ENCODE measurements at places on chromosomes 7 and 10.

DNA sequence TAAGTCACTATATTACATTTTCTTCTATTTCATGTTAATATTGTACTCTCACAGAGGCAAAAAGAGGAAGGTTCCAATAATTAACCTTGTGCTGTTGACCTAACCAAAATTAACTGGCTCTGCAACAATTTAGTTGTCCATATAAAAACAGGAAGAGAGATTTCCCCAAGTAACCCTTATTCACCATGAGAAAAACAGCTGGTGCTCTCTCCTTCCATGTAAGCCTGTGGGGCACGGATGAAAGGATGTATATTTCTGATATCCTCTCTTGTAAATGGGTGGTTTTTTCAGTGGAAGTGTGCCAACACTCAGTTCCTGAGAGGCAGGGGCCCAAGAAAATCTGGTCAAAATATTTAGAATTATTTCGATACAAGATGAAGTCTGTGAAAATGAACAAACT lies 358.1 kb downstream of the CRPPA start:
- no peak for DNase-seq

GRCh38 chr7:301291-302053 lies 11.5 kb downstream of the FOXL3 start:
- no peak for DNase-seq

- DNase-seq, result no peak
These were observed 2.5 kb downstream of the KAT6B start for GRCh38 chr10:74828946-74829345.

GRCh38 chr7:54060643-54061042 lies 481.5 kb upstream of the VSTM2A start:
- no peak for DNase-seq

GRCh38 chr7:80100254-80100653 lies 34.4 kb upstream of the GNAI1 start:
- no peak for DNase-seq

- no peak for DNase-seq
These were observed 74.2 kb downstream of the EEPD1 start for GRCh38 chr7:36227223-36227622.

- DNase-seq, result no peak
These were observed 9.5 kb upstream of the SUN1 start for GRCh38 chr7:822692-823276.

- no peak for DNase-seq
These were observed 1.1 kb downstream of the TTYH3 start for GRCh38 chr7:2632733-2633537.

DNA sequence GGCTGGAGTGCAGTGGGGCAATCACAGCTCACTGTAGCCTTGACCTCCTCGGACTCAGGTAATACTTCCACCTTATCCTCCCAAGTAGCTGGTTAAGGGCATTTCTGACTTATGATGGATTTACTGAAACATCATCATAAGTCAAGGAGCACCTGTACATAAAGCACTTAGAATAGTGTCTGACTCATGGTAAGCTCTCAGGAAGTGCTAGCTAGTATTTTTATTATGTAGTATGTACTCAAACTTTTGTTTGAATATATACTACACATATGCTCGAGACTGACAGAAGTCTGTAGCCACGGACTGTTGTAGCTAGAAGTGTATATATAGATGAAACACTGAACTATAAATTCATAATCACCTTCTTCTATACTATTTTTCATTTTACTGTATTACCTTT lies 107.5 kb upstream of the DNAJB12 start:
- no peak for DNase-seq

GRCh38 chr10:58781873-58782488 lies 269.3 kb downstream of the BICC1 start:
- peak; percentile 46 for DNase-seq

DNA sequence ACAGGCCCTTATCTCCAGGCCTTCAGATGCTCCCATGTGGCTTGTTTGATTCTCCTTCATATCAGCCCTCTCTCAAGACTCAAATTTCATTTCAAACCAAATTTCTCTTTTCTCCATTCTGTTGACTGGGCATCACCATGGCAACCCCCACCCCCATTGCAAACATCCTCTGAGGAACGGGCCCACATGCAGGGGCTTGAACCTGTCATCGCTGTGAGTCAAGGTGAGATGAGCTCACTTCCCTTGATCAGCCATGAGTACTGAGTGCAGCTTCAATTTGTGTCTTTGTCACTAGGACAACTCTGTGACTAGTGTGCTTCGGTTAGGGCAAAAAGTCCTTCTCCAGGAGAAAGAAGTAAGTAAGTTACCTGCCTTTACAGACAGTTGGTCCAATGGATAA lies 41.9 kb downstream of the CALML3 start:
- DNase-seq, result no peak

- no peak for DNase-seq
These were observed 21.4 kb downstream of the VSTM4 start for GRCh38 chr10:49093922-49094321.

GRCh38 chr10:650886-651615 lies 38.4 kb downstream of the DIP2C start:
- DNase-seq, result no peak

DNA sequence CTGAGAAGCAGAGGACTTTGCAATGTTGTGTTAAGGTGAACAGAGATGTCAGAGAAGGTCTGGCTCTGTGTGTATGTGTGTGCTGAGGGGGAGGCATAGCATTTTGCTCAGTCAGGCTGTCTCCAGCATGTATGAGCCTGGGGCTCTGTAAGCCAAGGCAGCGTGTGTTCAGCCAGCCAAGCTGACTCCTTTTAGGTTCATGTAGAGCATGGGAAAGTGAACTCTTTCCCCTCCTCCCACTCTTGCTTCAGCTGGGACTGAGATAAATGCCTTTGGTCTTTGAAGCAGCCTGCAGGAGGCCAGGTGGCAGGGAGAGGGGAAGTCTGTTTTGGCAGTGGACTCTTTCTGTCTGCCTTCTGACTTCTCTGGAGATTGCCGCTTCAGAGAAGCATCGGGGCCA lies 3.8 kb downstream of the SFXN2 start:
- no peak for DNase-seq

DNA sequence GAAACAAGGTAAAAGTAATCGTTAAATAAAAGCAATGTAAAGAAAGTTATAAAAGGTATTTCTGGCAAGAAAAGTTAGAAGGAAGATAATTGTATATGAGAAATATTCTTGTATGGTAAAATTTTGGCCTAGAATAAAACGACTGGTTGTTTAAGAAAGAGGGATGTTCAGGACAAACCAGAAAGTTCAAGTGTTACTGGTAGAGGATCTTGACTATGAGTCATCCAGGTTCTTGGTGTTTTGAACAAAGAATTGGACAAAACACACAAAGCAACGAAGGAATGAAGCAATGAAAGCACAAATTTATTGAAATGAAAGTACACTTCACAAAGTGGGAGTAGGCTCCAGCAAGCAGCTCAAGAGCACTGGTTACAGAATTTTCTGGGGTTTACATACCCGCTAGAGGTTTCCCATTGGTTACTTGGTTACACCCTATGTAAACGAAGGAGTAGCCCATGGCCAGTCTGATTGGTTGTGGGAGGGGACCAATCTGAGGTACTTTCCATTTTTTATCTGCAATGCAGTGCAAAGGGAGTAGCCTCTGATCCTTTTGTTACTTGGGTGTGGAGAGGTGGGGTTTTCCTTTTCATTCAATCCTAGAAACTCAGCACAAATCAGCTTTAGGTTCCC lies 22.4 kb upstream of the GARS1 start:
- no peak for DNase-seq

DNA sequence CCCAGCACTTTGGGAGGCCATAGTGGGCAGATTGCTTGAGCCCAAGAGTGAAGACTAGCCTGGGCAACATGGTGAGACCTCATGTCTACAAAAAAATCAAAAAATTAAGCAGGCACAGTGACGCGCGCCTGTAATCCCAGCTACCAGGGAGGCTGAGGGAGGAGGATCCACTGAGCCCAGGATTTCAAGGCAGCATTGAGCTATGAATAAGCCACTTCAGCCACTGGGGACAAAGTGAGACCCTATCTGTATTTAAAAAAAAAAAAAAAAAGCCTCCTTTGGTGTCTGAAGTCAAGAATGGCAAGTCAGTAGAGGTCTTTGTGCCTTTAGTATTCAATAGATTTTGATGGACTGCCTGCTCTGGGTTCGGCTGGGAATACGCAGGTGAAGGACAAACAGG lies 85.7 kb downstream of the RALA start:
- DNase-seq, result no peak

DNA sequence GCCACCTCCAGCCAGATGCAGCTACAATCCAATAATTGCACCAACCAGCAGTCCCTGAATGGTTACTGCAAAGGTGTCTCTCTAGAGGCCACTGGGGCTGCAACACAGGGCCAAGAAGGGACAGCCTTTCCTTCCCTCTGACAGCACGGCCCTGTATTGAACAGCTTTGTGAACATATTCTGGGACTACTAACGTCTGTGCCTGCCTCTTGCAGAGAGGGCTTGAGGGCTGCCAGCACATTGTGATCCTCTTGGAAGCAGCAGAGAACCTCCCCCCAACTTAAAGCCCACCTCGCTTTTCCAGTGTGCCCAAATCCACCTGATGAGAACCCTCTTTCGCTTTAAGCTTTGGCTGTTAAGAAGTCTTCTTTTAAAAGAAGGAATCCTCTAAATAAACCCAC lies 415.9 kb downstream of the RPS24 start:
- DNase-seq, result no peak

DNA sequence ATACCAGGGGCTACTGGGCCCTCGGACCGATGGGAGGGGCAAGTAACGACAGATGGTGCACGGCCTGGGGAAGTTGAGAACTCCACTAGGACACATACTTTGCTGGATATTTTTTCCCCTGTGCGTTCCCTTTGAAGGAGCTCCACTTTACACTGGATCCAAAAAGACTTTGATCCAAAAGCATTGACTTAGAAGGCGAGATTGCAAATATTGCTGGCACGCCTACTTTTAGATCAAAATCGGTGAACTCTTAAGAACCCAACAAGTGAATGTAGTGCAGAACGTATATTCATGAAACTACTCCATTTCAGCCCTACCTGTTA lies 436 bp upstream of the SLC25A13 start:
- no peak for DNase-seq

GRCh38 chr7:126778101-126778500 lies 474.6 kb downstream of the GRM8 start:
- DNase-seq, result no peak

- DNase-seq, result no peak
These were observed 369.2 kb upstream of the GALNT17 start for GRCh38 chr7:70762696-70763095.

DNA sequence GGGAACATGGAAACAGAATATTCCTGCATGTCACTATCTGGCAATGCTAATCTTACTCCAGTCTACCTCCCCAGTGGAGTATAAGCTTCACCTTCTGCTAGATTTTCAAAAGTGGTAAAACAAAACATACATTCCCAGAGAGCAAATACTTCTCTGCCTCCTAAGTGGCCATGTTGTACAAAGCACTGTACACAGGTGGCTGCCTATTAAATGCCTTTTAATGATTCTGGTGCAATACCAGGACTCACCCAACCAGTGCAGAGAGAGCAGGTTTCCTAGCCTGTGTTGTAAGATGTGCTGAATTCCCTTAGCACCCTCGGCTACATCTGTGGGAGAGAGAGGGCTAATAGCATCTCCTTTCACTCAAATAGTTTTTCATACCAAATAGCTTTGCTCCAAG lies 684.3 kb upstream of the NRP1 start:
- no peak for DNase-seq

- no peak for DNase-seq
These were observed 33.3 kb downstream of the CYCS start for GRCh38 chr7:25091779-25092178.

GRCh38 chr7:121499624-121500023 lies 103.5 kb upstream of the FAM3C start:
- DNase-seq, result no peak

DNA sequence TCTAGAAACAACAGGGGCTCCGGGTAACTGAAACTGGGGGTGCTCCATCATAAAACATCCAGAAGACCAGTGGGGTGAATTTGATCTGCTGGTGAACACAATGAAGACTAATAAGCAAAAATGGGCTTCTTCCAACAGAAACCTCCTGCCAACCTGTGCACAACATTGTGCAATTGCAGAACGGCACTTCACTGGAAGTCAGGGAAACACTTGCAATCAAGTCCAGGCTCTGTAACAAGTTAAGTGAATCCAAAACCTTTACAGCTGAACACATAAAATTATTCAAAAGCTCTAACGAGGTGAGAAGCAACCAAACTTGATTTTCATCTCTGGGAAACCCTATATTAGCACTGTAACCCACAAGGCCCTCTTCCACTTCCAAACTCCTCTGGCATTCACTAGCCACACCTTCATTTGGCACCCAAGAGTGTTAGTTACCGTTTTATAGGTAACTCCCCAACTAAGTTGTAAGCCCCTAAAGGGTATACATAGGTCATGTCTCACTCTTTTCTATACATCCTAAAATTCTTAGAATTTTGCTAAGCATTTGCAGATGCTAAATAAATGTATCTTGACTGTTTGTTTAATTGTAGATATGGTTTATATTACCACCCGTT lies 22.0 kb downstream of the IMMP2L start:
- DNase-seq, result no peak

DNA sequence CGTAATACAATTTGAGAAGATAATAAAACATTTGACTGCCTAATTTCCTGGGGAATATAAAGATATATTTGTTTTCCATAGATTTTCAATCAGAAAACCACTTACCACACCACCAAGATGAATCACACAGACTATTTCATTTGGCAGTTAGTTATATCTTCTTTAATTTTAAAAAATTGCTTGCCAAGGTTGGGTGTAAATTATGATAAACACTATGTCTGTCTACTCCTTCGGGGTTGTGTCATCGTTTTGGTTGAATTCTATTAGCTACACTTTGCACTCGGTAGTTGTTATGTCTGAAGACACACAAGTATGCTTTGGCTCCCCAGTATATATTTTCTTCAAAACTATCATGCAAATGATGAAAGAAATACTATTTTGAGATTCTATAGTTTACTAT lies 594.8 kb upstream of the SEMA3D start:
- no peak for DNase-seq

GRCh38 chr10:78365694-78366093 lies 332.0 kb downstream of the RPS24 start:
- no peak for DNase-seq

DNA sequence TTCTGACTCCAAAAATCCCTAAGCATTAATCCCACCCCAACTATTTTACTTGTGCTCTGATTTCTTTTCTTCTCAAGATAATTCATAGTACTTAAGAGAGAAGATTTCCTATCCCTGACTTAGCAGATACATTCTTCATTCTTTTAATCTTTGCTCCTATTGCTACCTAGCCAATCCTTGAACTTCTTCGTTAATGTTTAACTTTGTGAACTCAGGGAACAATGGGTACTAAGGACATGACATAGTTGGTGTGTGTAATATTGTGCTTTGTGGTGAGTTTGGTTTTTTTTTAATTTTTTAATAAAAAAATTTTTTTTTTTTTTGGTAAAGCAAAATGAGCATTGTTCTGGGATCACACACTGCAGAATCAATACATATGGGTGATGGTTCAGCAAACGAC lies 166.2 kb downstream of the CHCHD3 start:
- DNase-seq, result no peak

GRCh38 chr10:130875116-130875515 lies 436.4 kb downstream of the TCERG1L start:
- DNase-seq, result no peak

- DNase-seq, result no peak
These were observed 209.0 kb downstream of the MAGI2 start for GRCh38 chr7:79244482-79244881.
